Activated naive CD4-positive, alpha-beta T cell treated with anti-CD3 and anti-CD28 coated beads, Interleukin-2, amount 50 U/mL, for 16 hours (primary cell): ENCODE measurements at places on chromosomes 2 and 18.

- DNase-seq = no peak
Measured at GRCh38 chr18:44792456-44793061, 111.9 kb downstream of the SETBP1 start.

- DNase-seq = no peak
Measured at GRCh38 chr2:220277445-220277975, 650.1 kb downstream of the SLC4A3 start.

GRCh38 chr18:73244401-73244800 is 376.6 kb upstream of the NETO1 start:
- DNase-seq = no peak

DNA sequence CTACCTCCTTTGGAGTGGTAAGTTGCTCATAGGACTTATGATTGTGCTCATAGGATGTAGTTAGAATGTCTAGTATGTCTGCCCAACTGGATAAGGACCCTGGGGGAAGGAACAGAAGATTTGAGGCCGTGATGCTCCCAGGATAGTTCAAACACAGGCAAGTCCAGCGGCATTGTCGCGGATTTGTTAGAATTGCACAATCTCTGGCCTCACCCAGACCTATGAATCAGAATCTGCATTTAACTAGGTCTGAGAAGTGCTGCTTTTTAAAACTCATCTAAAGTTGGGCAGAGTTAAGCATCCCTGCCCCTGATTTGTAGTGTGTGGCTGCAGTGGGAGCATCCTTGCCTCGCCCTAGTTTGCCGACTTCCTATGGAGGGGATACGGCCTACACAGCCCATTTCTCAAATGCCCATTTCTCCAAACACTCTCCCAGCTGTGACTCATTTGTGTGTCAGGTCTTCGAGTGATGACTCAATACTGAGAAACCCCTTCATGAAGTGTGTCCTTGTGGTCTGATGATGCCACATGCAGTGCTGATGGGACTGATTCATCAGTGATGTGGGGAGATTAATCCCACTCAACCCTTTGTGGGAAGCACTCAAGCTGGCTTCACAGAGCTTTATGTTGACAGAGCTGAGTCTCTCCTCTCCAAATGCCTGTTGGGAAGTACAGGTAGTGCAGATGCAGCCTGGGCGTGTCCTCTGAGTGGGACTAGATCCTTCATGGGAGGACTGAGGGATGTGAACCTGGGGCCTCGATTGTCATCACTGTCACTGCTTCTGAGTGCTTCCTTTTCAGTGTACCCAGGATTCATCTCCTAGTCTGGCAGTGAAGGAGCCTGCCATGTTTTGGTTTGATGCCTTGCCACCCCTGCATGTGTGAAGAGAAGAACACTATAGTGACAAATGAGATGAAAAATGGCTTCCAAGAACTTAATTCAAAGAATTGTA is 18.7 kb downstream of the SMIM21 start:
- DNase-seq = peak; percentile 29

GRCh38 chr2:168062054-168062453 is 185.3 kb downstream of the STK39 start:
- DNase-seq = no peak
